ENCODE measurements at places on chromosomes 3 and 15.

DNA sequence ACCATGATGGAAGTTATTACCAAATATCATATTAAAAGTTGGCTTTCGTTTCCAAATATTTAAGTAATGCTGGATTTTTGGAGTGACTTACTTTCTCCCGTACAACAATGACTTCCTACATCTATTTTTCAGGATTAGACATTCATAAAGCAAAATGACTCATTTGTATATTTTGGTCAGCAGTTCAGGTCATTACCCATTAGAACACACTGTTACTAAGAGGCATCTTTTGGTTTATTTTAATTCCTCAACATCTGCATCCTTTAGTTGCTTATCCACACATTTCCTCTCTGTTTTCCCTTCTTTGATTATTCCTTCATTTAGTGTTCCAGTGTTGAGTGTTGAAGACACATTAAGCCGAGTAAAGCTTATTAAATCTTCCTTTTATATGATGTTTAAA is 348.2 kb downstream of the NAALADL2 start:
- no peak for DNase-seq

DNA sequence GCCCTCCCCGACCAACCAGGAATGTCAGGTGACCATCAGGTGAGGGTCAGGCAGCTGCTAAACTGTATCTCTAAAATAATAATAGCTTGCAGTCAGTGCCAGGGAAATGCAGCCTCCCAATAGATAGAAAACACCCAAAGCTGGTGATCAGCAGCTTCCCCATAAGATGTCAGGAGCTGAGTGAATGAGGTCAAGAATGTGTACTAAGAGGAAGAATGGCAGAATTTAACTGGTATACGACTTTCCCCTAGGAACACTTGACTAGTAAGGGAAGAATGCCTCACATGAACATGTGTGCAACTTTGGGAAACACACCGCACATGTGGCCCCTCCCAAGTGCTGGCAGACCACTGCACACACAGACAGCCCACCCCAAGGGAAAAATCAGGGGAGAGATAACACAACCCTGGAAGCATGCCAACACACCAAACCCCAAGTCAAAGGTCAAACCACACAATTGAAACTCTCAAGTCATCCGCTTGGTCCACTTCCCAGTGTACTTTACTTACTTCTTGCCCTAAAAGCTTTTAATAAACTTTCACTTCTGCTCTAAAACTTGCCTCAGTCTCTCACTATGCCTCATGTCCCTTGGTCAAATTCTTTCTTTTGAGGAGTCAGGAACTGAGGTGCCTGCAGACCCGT is 806.5 kb downstream of the OTOL1 start:
- no peak for DNase-seq

GRCh38 chr15:74402873-74403587 is 30.7 kb downstream of the SEMA7A start:
- no peak for DNase-seq

DNA sequence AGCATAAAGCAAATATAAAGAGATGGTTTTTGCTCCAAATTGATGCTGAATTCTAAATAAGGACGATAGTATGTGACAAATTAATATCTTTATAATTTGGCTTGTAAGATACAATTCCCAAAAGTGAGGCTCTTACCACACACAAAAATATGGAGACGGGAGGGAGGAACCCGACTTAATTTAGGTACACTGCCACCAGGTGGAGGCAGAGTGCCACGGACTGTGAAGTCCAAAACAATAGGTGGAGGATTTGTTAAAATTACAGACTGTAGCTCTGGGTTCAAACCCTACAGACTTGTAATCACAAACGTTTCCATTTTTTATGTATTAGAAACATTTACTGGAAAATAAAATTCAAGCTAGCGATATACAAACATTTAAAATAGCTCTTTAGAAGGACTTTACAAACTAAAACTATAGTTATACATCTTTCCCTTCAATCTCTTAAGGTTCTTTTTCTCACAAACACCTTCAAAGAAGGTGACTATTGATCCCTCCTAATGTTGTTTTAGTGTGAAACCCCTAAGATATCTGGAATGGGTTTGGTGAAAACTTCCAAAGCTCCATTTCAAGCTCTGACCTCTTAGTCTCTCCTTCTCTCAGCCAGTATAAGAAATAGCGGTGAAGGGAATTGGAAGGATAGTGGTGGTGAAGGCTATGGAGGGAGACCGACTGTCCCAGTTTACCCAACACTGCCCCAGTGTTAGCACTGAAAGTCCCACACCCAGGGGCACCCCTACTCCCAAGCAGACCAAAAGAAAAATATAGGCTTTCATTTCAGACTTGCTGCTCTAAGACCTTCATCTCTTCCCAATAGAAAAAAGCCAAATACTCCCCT is 89.7 kb downstream of the AQP9 start:
- peak; percentile 64 for DNase-seq

- no peak for DNase-seq
These were observed 28.7 kb upstream of the B3GNT5 start for GRCh38 chr3:183224180-183224970.

DNA sequence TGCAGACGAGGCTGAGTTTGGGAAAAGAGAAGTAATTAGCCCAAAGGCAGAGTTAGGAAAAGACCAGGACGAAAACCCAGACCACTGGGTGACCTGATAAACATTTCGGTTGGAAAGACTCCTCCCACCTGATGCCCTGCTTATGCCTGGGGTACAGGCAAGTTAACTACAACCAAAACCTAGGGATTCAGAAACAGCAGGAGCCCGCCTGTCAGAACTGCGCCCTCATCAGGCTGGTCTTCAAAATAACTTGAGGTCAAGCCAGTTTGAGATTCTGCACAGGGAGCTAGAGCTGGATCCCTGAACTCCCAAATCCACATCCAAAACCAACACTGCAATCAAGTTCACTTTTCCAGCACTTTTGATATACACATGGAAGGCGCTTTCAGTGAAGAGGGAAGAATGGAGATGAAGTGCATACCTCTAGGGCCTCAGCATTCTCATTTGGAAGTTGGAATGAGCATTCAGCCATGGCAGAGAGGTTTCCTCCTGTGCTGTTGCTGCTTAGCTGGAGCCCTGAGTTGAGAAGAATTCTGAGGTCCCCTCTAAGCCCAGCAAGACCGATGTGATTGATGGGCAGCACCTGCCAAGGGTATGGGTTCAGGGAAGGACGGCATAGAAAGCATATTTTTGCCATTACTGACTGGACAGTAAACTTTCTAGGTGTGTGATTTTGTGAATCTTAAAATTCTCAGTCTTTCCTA is 11.6 kb downstream of the TSEN2 start:
- no peak for DNase-seq

- peak; percentile 17 for DNase-seq
These were observed 527 bp downstream of the CSNK1G1 start for GRCh38 chr15:64355348-64355943.

- no peak for DNase-seq
These were observed 352 bp upstream of the TMF1 start for GRCh38 chr3:69052472-69052898.

- DNase-seq = no peak
These were observed 3.6 kb downstream of the CRTAP start for GRCh38 chr3:33117461-33117860.

- peak; percentile 28 for DNase-seq
These were observed 61.6 kb upstream of the MAP4 start for GRCh38 chr3:48077815-48078214.

DNA sequence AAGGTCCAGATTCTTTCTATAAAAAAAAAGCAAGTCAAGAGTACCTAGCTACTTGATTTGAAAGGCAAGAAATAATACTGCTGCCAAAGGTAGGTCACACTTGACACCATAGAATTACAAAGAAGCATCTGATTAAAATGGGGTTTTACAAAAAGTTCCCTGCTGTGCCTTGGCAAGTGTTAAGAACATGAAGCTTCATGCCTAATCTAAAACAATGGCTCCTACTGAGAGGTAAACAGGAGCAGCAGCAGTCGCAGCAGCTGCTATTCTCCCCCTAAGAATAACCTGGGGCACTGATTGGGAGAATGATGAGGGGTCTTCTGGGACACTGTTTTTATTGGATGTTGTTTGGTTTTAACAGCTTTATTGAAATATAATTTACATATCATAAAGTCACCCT is 14.1 kb downstream of the UBP1 start:
- DNase-seq = no peak

DNA sequence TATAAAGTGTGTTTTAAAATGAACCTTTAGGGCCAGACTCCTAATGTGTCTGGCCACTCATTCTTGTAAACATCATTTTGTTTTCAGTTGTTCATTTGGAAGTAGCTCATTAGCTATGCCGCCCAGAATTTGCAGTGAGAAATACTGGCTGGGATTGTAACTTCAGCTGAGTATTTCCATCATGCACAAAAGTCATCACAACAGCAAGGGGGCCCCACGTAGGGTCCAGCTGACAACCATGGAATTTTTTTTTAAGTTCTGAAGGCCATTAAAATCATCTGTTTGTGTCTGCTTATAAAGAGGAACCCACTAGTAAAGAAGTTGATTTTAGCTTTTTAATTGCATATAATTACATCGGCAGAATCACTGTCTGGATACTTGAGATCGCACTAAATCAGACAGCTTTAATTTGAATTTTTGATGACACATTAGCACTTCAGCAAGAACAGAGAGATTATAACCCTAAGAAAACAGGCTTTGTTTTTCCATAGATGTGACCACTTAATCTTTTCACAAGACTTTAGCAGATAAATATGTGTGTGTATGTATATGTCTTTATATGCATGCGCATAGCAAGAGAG is 46.3 kb upstream of the SKOR1 start:
- no peak for DNase-seq

GRCh38 chr3:114223143-114223542 is 14.2 kb downstream of the ZNF80 start:
- DNase-seq = peak; percentile 73

DNA sequence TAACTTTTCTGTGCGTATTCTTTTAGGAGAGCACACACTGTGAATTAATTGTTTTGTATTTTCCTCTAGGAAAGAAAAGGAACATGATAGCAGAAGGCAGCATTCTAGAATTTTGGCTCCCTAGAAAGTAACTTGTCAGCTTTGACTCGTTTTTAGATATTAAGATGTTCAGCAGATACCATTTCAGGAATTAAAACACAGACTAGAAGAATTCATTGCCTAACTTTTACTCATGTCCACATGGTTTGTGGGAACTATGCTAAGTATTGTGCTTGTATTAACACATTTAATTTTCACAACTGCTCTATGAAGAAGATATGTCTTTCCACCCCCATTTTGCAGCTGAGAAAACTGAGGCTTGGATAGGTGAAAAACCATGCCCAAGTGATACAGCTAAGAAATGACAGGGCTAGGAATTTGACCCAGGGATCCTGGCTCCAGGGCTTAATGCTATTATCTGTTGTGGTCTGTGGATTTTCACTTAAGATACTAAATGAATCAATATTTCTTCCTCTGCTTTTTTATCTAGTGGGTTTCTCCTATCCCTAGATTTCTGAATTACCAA is 128.8 kb downstream of the MITF start:
- DNase-seq = no peak

DNA sequence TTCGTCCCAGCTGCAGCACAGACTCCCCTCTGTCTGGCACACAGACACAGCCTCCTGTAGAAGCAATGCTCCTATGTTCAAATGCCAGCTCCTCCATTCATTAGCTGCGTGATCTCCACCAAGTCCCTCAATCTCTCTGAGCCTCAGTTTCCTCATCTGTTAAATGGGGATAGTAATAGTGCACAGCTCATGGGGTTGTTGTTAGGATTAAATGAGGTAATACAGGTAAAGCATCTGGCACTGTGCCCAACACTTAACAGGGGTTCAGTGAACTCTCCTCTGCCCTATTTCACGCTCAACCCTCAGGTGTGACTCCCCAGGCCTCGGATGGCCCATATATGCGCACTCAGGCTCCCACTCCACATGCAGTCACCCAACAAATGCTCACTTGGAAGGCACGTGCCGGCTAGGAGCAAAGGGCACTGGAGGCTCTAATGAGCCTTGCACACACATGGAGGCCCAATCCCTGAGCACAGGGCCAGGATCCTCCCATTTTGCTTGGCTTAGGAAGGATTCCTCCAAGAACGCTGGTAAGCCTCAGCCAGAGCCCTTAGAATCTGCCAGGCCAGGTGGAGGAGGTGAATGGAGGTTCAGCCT is 176.0 kb upstream of the LINGO1 start:
- DNase-seq = no peak

GRCh38 chr15:95558916-95559315 is 771.6 kb upstream of the NR2F2 start:
- no peak for DNase-seq

DNA sequence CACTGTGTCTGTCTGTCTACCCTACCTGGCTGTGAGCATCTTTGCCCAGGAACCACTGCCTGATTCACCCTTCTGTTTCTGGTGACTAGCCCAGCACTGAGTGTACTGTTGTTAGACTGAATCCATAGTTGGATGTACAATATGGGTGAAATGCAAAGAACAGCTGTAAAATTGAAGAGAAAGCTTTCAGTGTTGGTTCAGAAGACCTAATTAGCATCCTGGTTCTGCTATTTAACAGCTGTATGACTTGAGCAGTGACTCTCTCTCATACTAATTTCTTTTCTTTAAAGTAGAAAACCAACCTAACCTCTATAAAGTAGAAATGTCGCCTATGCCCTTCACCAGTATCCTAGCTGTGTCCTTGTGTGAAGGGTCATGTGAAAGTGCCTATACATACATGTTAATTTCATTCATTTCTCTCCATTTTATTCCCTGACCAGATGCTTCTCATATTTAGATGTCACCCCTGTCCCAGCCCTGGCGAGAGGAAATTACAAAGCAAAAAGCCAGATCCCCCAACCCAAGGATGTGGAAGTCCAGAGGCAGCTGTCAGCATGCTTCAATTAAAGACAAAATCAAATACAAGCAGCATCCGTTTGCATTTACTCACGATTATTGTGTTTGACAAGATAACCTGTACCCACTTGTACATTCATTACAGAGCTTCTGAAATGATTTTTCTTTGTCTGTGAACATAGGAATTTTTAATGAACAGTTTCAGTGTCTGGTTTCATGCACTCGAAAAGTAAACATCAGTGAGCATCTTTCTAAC is 305.7 kb upstream of the ICE2 start:
- DNase-seq = no peak

GRCh38 chr3:197407526-197407925 is 109.1 kb upstream of the DLG1 start:
- DNase-seq = no peak

- peak; percentile 20 for DNase-seq
These were observed 78.1 kb downstream of the ZPLD1 start for GRCh38 chr3:102512734-102513504.

DNA sequence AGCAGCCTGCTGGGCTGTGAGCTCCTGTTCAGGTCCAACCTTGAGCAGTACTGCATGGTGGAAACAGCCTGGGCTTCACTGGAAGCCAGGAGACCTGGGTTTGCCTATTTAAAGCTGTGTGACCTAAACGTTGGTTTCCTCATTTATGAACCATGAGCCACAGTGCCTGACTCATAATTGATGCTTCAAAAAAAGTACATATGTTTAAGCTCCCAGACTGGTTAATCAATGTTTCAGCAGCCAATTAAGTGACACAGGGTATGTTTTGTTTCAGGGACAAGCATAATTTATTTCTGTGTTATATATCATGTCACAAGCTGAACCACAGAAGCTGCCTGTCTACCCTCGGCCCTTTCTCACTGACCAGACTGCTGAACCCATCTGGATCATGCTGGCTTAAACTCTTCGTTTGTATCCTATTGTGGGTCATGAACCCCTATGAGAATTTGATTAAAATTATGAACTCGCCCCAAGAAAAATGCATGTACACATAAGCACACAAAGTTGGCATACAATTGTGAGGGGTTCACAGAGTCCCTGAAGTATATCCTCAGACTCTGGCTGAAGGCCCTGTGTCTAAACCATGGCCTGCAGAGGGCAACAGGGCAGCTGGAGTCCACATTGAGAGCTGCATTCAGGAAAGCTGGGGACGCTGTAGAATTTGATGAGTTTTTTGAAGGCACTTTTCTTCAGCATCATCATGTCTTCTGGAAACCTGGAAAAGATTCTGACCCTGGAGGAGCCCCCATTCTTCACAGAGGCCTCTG is 23.7 kb downstream of the HDC start:
- peak; percentile 18 for DNase-seq

GRCh38 chr3:62367763-62368195 is 5.6 kb downstream of the FEZF2 start:
- DNase-seq = no peak

Measured in HT1080 (cell line).